ENCODE measurements at places on chromosomes 2 and 18. TPM values are rescaled to one million over a fixed set of nuclear protein-coding genes. Genes with fewer than 3 reads are reported as not detected.
A peak's percentile ranks its signal among the peaks of the same experiment; 100 is the strongest.

DNA sequence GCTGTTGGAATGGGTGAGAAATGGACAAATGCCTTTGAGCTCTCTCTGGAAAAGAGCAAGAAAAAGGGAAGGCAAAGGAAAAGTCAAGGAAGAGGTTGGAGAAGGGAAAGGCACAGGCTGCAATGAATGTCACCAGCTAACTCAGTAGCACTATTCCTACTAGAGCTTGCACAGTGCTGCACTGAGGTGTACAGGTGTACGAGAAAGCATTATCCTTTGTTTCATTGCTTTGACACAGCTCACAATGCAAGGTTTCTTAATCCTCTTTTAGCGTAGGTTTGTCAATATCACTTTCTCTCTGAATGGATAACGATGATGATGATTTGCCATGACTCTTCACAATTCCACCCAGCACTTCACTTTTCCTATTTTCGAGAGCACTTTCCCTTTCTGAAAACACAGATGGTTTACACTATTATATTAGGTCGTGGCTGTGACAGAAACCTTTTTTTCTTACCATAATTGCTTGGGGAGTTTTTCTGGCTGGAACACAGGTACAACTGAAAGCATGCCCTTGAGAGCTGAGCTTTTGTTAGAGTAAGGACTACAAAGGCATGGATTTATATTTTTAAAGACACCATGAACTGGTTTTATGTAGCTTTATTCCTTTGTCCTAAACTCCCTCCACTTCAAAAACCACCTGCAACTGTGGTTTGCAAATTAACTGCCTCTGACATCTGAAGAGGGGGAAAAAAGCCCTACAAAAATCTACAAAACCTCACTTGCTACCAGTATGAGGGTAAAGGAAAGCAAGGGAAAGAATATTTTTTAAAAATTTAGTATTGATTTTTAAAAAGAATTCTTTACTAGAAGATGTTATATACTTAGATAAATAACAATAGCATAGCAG is 265.5 kb downstream of the TGIF1 start:
- DNase-seq: no peak
- H3K27ac ChIP-seq: peak overlapping the region; percentile 43
- peaks cover 44% of the 10 kb centered on the region for H3K4me1 ChIP-seq
- no peaks in the 10 kb centered on the region for H3K36me3 ChIP-seq

DNA sequence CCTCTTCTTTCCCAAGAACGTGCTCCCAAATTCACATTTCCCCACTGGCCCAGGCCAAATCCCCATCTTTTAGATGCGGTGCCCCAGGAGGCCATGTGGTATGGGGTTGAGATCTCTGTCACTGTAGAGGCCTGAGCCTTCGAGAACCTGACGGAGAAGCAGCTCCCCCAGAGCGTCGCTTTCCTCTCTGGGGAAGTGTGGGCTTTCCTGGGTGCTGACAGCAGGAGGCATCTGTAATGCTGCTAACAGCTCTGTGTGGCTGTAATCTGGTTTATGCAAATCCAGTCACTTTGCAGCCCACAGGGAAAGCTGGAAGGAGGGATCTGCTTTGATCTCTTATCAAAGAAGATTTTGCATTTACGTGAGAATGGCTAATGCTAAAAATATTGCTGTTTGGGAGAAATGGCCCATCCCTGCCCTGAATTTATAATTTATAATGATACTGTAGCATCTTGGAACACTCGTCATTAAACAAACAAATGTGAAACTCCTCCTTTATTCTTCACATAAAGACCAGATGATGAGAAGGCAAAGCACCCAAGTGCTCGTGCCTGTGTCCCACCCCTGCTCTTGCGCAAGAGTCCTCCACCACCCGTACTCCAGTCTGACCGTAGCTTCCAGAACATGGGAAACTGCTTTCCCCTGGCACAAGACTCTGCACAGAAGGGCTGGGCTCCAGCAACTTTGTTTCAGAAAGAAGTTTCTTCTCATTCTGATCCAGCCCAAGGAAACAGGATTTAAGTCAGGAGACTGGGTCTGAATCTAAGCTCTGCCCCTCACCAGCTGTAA is 109.9 kb upstream of the EPC2 start:
- no peak overlapping the region for H3K27ac ChIP-seq
- no peaks in the 10 kb centered on the region for H3K36me3 ChIP-seq

DNA sequence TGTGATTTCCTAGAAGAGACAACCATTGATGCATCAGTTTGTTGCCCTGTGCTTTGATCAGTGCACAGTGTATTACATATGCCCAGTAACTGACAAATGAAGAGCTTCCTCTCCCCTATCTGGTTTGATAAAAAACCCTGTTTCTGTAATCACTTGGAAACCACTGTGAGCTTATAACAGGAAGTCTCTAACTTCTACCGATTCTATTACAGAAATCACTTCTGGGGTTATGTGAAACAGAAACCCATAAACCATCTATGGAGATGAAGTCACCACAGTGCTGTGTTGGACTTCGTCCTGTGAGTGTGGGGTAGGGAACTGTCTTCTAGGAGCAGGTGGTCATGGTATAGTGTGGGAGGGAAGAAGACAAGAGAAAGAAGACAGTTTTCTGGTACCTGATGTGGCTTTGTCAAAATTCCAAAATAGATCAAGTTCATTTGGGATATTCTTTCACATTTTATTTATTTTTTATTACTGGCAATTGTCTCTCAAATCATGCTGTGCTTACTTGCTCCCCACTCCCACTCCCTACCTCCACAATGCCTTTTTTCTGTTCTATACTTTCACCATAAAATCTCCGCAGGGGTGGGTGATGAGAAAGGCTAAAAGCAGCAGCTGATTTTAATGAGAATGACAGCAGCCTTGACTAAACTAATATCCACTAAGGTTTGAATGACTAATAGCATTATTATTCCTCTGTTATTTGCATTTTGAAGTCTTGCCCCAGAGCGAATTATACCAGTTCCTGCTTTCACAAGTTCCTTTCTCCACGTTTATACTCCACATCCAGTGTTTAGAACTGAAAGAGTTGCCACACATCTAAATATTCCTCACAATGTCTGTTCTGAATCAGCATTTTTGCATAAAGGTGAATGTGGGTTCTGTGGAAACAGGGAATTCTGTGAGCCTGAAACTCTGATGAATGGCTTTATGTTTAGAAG is 41.7 kb upstream of the RND3 start:
- H3K4me3 ChIP-seq: no peak overlapping the region
- no peak for DNase-seq
- no peak overlapping the region for H3K27ac ChIP-seq
- H3K36me3 ChIP-seq: no peaks in the 10 kb centered on the region
- no peaks in the 10 kb centered on the region for H3K4me1 ChIP-seq
- no peaks in the 10 kb centered on the region for H3K27me3 ChIP-seq

DNA sequence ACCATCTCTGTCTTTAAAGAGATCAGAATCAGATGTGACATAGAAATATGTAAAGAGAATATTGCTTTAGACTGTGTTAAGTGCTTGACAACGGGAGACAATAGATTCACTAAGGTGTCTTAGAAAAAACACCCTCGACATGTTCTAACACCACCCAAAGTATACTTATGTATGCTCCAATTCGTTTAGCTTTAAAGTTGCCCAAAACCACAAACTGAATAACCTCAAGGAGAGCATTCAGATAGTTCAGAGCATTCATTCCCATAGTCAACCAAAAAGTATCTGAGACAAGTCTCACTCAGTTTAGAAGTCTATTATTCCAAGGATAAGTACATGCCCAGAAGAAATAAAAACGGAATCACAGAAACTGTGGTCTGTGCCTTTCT is 96.4 kb downstream of the KYNU start:
- no peak overlapping the region for H3K27ac ChIP-seq
- no peaks in the 10 kb centered on the region for H3K27me3 ChIP-seq
- H3K4me1 ChIP-seq: no peaks in the 10 kb centered on the region
- H3K36me3 ChIP-seq: no peaks in the 10 kb centered on the region

- no peak for DNase-seq
- no peak overlapping the region for H3K4me3 ChIP-seq
- H3K27me3 ChIP-seq: no peaks in the 10 kb centered on the region
- peaks cover 39% of the 10 kb centered on the region for H3K4me1 ChIP-seq
Measured at GRCh38 chr2:96866986-96867755, 2.7 kb downstream of the SEMA4C start.

DNA sequence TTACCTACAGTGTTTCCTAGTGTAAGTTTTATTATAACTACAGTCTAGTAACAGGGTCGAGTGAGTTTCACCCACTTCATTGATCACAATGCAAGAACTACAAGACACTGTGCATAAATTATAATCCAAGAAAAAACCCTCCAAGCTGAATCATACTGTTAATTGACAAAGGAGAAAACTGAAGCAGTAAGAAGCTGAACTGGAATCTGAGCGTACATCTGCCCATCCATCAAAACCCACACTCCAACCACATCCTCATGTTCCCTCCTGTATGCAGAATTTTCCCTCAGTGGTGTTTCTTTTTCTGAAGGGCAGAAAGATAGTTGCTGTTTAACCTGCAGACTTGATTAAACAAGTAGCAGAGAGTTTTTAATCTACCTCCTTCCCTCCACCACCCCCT is 49.5 kb upstream of the KIDINS220 start:
- H3K4me3 ChIP-seq: no peak overlapping the region
- no peaks in the 10 kb centered on the region for H3K36me3 ChIP-seq
- no peak for DNase-seq
- no peak overlapping the region for H3K27ac ChIP-seq
- H3K27me3 ChIP-seq: no peaks in the 10 kb centered on the region
- no peaks in the 10 kb centered on the region for H3K4me1 ChIP-seq

Gene CAPN13
- 3.0 TPM for total RNA-seq

Gene SPATS2L
- total RNA-seq: 41.7 TPM

Gene SAG
- total RNA-seq: not detected

Gene DHRS9
- 0.54 TPM for total RNA-seq

Gene D2HGDH
- 24.1 TPM for total RNA-seq

Gene MPP4
- total RNA-seq: not detected

Gene MAP2
- total RNA-seq: 90.3 TPM

Gene TCF23
- not detected for total RNA-seq

Measured in thyroid gland (tissue), 4 donors.